ENCODE measurements at places on chromosomes 11 and 22. TPM values are rescaled to one million over a fixed set of nuclear protein-coding genes. Genes with fewer than 3 reads are reported as not detected.

The GPHA2 gene
- not detected for total RNA-seq

The DNAJB13 gene
- 1.2 TPM for total RNA-seq

The ASCL2 gene
- 0.66 TPM for total RNA-seq

The P2RY6 gene
- 0.90 TPM for total RNA-seq

The TRIM49D2 gene
- total RNA-seq, result not detected

The IGSF22 gene
- 0.44 TPM for total RNA-seq

The ZP1 gene
- not detected for total RNA-seq

The BTBD18 gene
- total RNA-seq, result not detected

The RPS19BP1 gene
- 178 TPM for total RNA-seq

The KRTAP5-8 gene
- total RNA-seq, result 2.8 TPM

The KRTAP5-11 gene
- not detected for total RNA-seq

The SLC22A8 gene
- total RNA-seq, result not detected

The DERL3 gene
- total RNA-seq, result 0.60 TPM

The TPBGL gene
- total RNA-seq, result 1.0 TPM

The SLCO2B1 gene
- total RNA-seq, result 160 TPM

The MS4A4A gene
- total RNA-seq, result 27.8 TPM

The SLC39A13 gene
- total RNA-seq, result 91.6 TPM

The KCNJ5 gene
- total RNA-seq, result 0.42 TPM

The DLG2 gene
- total RNA-seq, result 6.5 TPM

The OR52H1 gene
- 1.3 TPM for total RNA-seq

The ASCL3 gene
- total RNA-seq, result not detected

The MAJIN gene
- not detected for total RNA-seq

The PHLDA2 gene
- 4.4 TPM for total RNA-seq

The FOLR1 gene
- 0.39 TPM for total RNA-seq

The NUCB2 gene
- 35.3 TPM for total RNA-seq

The CCDC15 gene
- total RNA-seq, result 3.1 TPM

The IFITM10 gene
- total RNA-seq, result 19.8 TPM

The LRRC56 gene
- not detected for total RNA-seq

The IGSF9B gene
- total RNA-seq, result 5.1 TPM

The ELF5 gene
- not detected for total RNA-seq

The OR2AG1 gene
- not detected for total RNA-seq

The NNMT gene
- 925 TPM for total RNA-seq

The EP300 gene
- 97.7 TPM for total RNA-seq

The SLC5A4 gene
- 2.4 TPM for total RNA-seq

The SCGB1A1 gene
- total RNA-seq, result not detected

The TRIM64C gene
- total RNA-seq, result not detected

The VSIG10L2 gene
- not detected for total RNA-seq

Measured in tibial nerve (tissue), 4 donors.